ENCODE measurements at places on chromosomes 1 and 21. TPM values are rescaled to one million over a fixed set of nuclear protein-coding genes. Genes with fewer than 3 reads are reported as not detected.

The SYT11 gene
- total RNA-seq: 15.5 TPM

The KRTAP19-7 gene
- total RNA-seq: not detected

The TEDDM1 gene
- total RNA-seq: not detected

The RGS16 gene
- total RNA-seq: 2.0 TPM

The SMIM1 gene
- total RNA-seq: not detected

The MTARC1 gene
- not detected for total RNA-seq

The TAS1R1 gene
- total RNA-seq: not detected

The C1orf115 gene
- 0.73 TPM for total RNA-seq

DNA sequence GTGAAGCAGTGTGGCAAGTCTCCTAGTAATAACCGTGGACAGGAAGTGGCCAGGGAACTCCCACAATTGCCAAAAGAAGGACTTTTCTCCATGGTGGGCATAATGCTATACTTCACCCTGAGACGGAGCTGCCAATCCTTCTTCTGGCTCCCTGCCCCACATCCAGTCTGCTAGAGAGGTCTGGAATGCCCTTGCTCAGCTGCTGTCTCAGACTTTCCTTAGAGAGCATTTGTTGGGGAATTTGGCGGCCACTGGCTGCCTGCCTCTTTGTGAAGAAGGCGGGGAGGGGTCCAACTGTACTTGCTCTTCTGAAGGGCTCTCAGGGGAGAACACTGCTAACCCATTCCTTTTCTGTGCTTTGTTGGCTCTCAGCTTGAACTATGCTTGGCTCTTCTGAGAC lies 123.7 kb upstream of the EDN2 start:
- peaks cover 2% of the 10 kb centered on the region for H3K4me1 ChIP-seq
- H3K27me3 ChIP-seq: no peaks in the 10 kb centered on the region
- no peak overlapping the region for H3K27ac ChIP-seq
- peaks cover 6% of the 10 kb centered on the region for H3K36me3 ChIP-seq
- DNase-seq: no peak
- H3K4me3 ChIP-seq: no peak overlapping the region

GRCh38 chr1:175673371-175674150 lies 69.8 kb downstream of the TNR start:
- peaks cover 3% of the 10 kb centered on the region for H3K27me3 ChIP-seq

- no peaks in the 10 kb centered on the region for H3K27me3 ChIP-seq
- H3K4me3 ChIP-seq: no peak overlapping the region
- peaks cover 27% of the 10 kb centered on the region for H3K36me3 ChIP-seq
- DNase-seq: peak; percentile 72
Measured at GRCh38 chr1:110053552-110054428, 16.7 kb downstream of the ALX3 start.

GRCh38 chr21:9763306-9763705 lies 758.1 kb upstream of the TPTE start:
- no peaks in the 10 kb centered on the region for H3K4me1 ChIP-seq
- no peak overlapping the region for H3K27ac ChIP-seq
- no peaks in the 10 kb centered on the region for H3K27me3 ChIP-seq

DNA sequence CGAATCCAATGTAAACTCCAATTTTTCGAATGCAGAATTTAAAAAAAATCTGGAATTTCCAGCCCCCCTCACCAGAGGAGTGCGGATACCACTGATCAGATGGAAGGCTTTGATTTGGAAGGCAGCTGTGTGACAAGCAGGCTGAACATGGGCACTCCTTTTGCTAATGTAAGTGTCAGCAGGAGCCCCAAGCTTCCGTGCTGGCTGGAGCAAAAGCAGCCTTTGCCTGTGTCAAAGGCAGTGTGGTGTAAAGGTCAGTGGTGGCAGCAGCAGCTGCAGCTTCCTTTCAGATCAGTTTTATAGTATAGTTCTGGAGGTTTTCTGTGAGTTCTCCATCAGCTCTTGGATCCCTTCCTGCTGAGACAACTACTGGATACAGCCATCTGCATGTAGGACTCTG lies 259.9 kb downstream of the CTH start:
- H3K27me3 ChIP-seq: peaks cover 2% of the 10 kb centered on the region
- peaks cover 3% of the 10 kb centered on the region for H3K4me1 ChIP-seq
- no peak overlapping the region for H3K4me3 ChIP-seq

GRCh38 chr21:16554503-16554902 lies 824.7 kb downstream of the USP25 start:
- H3K4me3 ChIP-seq: no peak overlapping the region
- H3K36me3 ChIP-seq: no peaks in the 10 kb centered on the region
- no peaks in the 10 kb centered on the region for H3K27me3 ChIP-seq
- no peak for DNase-seq

GRCh38 chr1:116408803-116409720 lies 36.0 kb downstream of the ATP1A1 start:
- H3K36me3 ChIP-seq: peaks cover 35% of the 10 kb centered on the region
- no peak for DNase-seq
- peak overlapping the region; percentile 34 for H3K27ac ChIP-seq

DNA sequence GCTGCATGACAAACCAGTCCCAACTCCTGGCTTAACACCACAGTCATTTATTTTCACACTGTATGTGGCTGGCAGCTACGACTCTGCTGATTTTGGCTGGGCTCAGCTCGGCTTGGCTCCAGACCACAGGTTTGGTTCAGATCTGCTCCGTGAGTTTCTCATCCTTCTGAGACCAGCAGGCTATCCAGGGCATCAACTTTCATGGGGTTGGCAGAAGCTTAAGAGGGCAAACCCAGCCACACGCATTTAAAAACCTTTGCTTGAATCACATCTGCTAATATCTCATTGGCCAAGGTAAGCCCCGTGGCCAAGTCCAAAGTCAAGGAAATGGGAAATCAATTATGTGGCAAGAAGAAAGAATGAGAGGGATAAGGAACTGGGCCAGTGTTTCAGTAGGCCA lies 574.2 kb downstream of the MATN1 start:
- no peaks in the 10 kb centered on the region for H3K4me1 ChIP-seq
- DNase-seq: no peak
- no peaks in the 10 kb centered on the region for H3K36me3 ChIP-seq

- peak overlapping the region; percentile 98 for H3K4me3 ChIP-seq
- peaks cover 3% of the 10 kb centered on the region for H3K27me3 ChIP-seq
- DNase-seq: peak; percentile 30
Measured at GRCh38 chr1:9822897-9823692, 670 bp downstream of the CLSTN1 start.

GRCh38 chr1:91797164-91797563 lies 88.8 kb downstream of the TGFBR3 start:
- H3K4me1 ChIP-seq: peaks cover 28% of the 10 kb centered on the region
- DNase-seq: no peak
- H3K36me3 ChIP-seq: peaks cover 13% of the 10 kb centered on the region
- H3K27ac ChIP-seq: no peak overlapping the region
- H3K4me3 ChIP-seq: no peak overlapping the region

DNA sequence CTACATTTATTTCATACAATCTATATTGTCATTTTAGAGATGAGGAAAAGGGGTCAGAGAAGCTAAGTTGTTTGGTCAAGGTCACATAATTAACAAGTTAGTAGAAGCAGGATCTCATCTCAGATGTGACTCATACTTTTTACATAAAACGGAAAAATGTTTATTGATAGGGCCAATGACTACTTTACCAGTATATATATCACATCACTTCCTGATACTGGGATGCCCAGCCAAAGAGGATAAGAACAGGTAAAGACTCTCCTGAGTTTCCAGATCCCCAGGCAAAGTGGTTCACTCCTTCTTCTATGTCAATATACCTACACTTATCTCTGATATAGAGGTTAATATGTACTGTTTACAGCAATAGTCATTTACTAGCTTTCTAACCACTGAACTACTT lies 21.0 kb downstream of the YIPF1 start:
- H3K27ac ChIP-seq: no peak overlapping the region
- no peak overlapping the region for H3K4me3 ChIP-seq
- no peaks in the 10 kb centered on the region for H3K4me1 ChIP-seq
- H3K36me3 ChIP-seq: peaks cover 8% of the 10 kb centered on the region
- H3K27me3 ChIP-seq: no peaks in the 10 kb centered on the region

- H3K36me3 ChIP-seq: peaks cover 19% of the 10 kb centered on the region
- no peak for DNase-seq
- no peak overlapping the region for H3K27ac ChIP-seq
- H3K4me3 ChIP-seq: no peak overlapping the region
Measured at GRCh38 chr1:39872698-39873097, 10.6 kb downstream of the TRIT1 start.

- H3K27ac ChIP-seq: no peak overlapping the region
- no peak for DNase-seq
- H3K27me3 ChIP-seq: no peaks in the 10 kb centered on the region
- H3K4me1 ChIP-seq: no peaks in the 10 kb centered on the region
Measured at GRCh38 chr1:170721621-170722020, 57.7 kb downstream of the PRRX1 start.

DNA sequence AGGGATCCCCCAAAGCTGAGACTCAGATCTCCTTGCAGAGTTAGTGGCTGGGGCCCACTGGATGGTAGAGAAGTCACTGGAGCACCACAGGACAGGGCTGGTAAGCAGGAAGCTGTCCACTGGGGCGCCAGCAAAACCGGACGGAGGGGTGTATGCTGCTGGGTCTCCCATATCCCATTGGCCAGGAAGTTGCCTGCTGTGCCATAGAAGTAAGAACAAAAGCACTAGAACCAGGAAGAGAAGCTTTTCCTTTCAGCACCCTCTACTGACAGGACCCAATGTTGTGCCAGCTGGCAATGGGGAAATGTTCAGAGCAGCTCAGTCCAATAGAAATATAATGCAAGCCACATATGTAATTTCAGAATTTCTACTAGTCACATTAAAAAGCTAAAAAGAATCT lies 146.6 kb downstream of the SPATA46 start:
- no peaks in the 10 kb centered on the region for H3K4me1 ChIP-seq
- H3K36me3 ChIP-seq: no peaks in the 10 kb centered on the region
- no peak overlapping the region for H3K27ac ChIP-seq
- no peak overlapping the region for H3K4me3 ChIP-seq
- DNase-seq: no peak
- H3K27me3 ChIP-seq: peaks cover 36% of the 10 kb centered on the region

DNA sequence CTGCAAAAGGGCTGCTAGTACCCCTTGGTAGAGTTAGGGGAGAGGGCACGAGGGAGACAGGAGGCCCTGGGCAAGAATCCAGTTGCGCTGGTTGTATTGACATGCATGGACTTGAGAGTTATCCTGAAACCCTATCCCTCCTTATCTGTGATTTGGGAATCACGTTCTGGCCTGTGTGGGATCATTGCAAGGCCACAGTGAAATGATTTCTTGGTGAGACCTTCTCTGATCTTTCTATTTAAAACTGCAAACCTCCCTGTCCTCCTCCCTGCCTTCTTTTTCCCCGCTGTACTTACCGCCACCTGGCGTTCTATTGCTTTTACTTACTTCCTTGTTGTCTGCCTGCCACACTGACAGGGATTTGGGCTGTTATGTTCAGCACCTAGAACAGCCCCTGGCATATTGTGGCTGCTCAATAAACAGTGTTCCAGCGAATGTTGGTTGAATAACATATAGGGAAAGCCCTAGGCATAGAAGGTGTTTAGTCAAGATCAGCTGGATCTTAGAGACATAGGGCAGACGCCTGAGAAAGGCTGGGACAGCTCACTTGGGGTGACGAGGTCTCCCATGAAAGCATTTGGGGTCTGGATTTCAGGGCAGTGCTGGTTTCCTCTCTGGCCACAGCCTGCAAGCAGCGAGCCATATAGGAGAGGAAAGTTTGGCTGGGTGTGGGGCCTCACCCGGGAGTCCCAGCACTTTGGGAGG lies 25.6 kb downstream of the ALPL start:
- H3K4me1 ChIP-seq: no peaks in the 10 kb centered on the region
- peak; percentile 41 for DNase-seq
- H3K4me3 ChIP-seq: no peak overlapping the region
- H3K36me3 ChIP-seq: no peaks in the 10 kb centered on the region
- no peak overlapping the region for H3K27ac ChIP-seq

DNA sequence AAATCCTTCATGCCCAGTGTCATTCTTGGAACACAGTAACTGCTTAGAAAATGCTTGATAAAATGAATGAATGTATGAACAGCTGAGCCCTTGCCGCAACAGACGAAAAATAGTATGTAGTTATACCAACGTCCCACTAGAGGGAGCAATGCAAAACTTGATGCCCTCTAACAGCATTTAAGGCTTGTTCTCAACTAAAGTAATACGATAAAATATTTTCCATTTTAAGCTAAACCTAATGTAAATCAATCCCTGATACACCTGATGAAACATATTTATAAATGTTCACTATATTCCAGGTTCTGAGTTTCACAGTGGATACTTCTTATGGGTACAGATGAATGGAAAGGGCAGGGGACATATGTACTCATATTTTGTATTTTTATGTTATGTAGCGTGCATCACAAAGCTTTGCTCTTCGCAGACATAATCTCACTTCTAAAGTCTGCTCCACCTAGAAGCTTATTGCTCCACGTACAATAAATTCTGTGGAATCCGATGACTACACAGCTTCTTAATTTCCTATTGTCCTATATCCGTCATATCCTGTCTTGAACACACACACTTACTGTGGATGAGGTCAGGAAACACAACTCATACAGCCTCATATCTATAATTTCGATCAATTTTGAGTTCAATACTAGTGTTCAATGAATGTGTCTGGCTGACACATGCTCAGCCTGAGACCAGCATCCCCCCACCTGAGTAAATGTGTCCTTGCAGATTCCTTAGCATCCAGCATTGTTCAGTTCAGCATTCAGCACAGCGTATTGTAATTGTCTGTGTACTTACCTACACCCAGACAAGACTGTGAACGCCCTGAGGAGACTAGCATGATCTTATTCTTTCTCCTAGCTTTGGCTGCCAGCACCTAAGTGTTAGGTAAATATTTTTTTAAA lies 4.4 kb upstream of the UTP25 start:
- H3K4me3 ChIP-seq: no peak overlapping the region
- H3K4me1 ChIP-seq: peaks cover 20% of the 10 kb centered on the region
- DNase-seq: peak; percentile 39
- H3K36me3 ChIP-seq: no peaks in the 10 kb centered on the region
- peaks cover 21% of the 10 kb centered on the region for H3K27me3 ChIP-seq

DNA sequence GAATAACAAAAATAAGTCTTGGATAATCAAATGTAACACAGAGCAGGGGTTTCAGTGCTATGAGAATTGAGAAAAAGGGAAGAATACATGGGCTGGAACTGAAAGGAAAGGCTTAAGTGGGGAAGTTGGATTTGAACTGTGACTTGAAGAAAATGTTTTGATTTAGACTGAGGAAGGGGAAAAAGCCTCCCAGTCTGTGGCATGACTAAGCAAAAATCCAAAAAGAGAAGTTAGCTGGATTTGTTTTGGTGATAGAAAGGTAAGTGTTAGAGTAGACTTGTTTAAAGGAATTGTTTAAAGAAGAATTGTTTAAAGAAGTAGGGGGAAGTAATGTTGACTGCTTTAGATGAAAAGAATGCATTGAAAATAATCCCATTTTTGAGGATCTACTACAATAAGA lies 46.0 kb downstream of the KCNK2 start:
- no peak for DNase-seq
- H3K36me3 ChIP-seq: no peaks in the 10 kb centered on the region
- no peaks in the 10 kb centered on the region for H3K27me3 ChIP-seq
- H3K27ac ChIP-seq: no peak overlapping the region
- H3K4me3 ChIP-seq: no peak overlapping the region
- no peaks in the 10 kb centered on the region for H3K4me1 ChIP-seq

DNA sequence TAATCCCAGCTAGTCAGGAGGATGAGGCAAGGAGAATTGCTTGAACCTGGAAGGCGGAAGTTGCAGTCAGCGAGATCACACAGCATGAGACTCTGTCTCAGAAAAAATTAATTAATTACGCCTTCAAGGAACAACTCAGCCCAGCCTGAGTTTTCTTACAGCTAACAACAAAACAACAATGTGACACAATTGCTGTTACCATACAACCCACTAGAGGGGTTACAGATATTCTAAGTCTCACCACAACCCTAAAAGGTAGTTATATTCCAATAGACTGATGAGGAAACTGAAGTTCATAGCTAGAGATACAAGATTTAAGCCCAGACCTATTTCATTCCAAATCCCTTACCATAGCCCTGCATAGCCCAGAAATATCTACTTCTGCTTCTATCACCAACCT lies 2.9 kb upstream of the LRRC8C start:
- H3K4me3 ChIP-seq: peak overlapping the region; percentile 14
- H3K4me1 ChIP-seq: peaks cover 65% of the 10 kb centered on the region
- DNase-seq: no peak
- no peaks in the 10 kb centered on the region for H3K27me3 ChIP-seq
- peaks cover 47% of the 10 kb centered on the region for H3K36me3 ChIP-seq
